ENCODE measurements at places on chromosomes 3 and 15.

GRCh38 chr15:30941520-30941919 is 37.8 kb downstream of the FAN1 start:
- DNase-seq: no peak

DNA sequence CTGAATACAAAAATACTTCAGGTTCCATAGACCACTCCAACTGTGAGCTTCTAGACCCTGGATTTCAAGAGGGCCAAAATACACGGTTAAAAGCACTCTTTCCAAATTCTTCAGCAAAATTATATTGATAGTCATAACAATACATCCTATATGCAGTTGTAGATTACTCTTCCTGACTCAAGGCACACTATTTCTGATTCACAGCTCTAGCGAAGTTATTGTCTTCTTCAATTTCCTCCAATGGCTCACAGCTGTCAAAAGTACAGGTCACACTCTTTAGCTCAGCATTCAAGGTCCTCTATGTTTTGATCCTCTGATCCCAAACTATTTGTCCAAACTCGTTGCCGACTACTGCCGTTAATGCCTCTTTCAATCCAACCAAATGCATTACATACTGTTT is 13.5 kb upstream of the CCDC80 start:
- no peak for DNase-seq

DNA sequence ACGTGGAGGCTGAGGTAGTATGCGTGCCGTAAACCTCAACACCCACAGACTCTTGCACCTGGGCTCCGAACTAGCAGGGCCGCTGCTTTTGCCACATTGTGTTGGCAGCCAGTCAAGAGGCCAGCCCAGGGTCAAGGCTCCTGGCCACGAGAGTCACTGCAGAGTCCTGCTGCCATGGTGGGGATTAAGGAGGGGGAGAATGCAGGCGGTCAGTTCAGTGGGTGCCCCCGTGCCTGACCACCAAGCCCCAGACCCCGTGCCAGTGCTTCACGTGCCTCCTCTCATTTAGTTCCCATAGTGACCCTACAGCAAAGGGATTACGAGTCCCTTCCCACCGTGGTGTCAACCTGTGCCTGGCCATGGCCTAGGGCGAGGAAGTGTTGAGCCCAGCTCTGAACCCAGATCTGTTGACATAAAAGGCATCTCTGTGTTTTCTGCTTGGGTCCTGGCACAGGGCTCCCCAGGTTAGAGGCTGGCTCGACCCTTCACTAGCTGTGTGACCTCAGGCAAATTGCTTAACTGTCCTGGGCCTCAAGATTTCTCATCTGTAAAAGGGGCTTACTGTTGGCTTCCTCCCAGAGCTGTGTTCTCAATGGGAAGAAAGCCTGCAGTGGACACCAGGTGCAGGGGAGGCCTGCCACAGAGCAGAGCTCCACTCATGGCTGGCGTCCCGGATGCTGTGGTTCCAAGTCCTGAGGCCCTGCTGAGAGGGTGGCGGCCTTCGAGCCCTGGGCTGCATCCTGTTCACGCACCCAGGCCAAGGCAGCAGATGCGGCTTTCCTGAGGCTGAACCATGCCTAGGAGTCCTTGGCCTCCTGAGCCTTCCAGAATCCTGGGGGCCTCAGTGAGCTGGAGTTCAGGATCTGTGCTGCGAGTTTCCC is 32.8 kb downstream of the FBLN2 start:
- DNase-seq: no peak

DNA sequence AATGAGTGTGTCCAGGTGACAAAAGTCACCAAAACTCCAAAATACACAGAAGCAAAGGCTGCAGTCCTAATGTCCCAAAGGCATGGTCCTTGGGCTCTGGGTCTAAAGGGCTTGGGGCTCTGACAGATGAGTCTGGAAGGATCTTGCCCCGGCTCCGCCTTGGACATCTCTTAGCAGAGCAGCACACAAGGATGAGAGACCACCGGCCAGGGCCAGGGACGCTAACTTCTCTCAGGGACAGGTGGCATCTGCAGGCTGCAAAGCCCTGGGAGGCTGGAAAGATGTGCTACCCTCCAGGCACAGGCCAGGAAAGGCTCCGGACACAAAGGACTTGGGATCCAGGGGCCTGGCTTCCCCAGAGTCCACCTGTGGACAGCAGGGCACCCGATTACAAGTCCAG is 14.1 kb upstream of the SHISA5 start:
- DNase-seq: no peak

GRCh38 chr3:8555113-8555661 is 53.6 kb downstream of the LMCD1 start:
- DNase-seq: no peak

- DNase-seq: no peak
These were observed 5.5 kb upstream of the GP5 start for GRCh38 chr3:194404365-194405140.

DNA sequence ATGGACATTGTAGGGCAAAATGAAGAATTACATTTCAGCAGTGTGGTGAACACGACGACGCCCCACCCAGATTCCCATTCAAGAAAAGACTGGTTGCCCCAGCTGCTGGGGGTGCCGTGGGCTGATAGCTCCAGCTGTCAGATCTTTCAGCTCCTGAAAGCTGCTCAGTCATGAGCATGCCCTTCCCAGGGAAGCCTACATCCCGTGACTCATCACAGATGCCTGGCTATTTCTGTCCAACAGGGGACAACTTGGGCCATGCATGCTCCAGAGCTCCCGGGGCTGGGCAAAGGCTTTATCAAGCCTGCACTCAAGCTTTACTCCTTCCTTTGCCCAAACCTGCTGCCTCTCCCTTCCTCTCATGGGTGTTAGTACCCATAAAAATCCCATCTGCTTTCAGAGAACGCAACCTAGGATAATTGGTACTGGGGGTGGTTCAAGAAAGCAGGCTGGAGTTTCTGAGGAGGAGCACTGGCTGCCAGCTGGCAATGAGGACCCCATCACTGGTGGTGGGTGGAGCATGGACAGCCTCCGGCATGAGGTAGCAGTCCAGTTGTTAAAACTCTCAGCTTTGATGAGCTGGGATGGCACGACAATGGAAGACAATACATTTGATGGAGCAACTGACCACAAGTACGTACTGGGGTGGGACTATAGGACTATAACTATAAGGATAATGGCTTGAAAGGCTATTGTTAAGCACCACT is 16.4 kb upstream of the ST8SIA2 start:
- no peak for DNase-seq

DNA sequence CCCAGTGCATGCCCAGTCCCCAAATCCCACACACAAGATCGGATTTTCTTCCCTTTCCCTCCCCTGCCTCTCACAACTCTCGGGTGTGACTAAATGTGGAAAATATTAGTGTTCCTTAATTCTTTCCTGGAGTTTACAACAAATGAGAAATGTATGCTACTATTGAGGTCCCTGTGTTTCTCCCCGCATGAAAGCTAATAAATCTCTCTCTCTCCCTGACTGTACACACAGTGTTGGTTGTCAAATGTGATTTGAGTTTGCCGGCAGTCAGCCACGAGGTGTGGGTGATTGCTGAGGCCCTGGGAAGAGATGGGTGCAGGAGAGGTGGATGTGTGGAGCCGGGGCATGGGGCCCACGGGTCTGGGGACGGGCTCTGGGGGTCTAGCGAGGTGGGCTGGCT is 161.4 kb upstream of the IQSEC1 start:
- DNase-seq: no peak

GRCh38 chr15:60326824-60327654 is 70.7 kb downstream of the ANXA2 start:
- DNase-seq: peak; percentile 4

DNA sequence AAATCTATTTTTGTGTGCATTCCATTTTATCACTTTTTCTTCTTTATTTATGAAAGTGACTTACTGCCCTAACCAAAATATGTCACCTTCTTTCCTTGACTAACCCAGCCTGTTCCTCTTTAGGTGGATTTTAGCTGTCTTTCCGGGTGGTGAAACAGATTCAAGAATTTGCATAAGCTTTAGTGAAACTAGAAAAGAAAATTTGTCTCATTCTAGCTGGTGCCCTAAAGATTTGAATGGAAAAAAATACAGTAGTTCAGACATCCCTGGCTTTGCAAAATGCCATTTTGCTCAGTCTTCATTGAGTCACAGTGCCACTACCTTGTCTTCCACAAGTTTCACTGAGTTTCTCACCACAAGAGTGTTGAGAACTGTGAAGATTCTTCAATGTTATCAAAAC is 28.2 kb upstream of the CCDC50 start:
- DNase-seq: no peak

GRCh38 chr15:36029606-36030210 is 483.7 kb upstream of the DPH6 start:
- DNase-seq: no peak

GRCh38 chr3:99708207-99708745 is 69.9 kb downstream of the COL8A1 start:
- no peak for DNase-seq

GRCh38 chr3:109336291-109336861 is 970 bp downstream of the DPPA4 start:
- DNase-seq: no peak

DNA sequence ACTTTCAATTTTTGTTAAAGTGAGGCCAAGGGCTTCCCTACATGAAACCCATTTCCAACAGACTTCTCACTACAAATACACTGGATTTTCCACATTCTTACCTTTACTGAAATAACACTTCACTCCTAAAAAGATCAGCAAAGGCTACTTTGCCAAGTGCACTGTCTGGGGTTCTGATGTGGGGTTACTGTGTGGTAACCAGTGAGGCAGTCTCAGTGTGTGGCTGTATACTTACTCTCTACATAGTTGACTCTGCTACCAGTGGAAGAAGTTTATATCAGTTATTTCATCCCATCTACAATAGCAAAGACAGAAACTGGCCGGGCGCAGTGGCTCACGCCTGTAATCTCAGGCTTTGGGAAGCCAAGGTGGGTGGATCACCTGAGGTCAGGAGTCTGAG is 5.6 kb downstream of the WDR82 start:
- DNase-seq: no peak

DNA sequence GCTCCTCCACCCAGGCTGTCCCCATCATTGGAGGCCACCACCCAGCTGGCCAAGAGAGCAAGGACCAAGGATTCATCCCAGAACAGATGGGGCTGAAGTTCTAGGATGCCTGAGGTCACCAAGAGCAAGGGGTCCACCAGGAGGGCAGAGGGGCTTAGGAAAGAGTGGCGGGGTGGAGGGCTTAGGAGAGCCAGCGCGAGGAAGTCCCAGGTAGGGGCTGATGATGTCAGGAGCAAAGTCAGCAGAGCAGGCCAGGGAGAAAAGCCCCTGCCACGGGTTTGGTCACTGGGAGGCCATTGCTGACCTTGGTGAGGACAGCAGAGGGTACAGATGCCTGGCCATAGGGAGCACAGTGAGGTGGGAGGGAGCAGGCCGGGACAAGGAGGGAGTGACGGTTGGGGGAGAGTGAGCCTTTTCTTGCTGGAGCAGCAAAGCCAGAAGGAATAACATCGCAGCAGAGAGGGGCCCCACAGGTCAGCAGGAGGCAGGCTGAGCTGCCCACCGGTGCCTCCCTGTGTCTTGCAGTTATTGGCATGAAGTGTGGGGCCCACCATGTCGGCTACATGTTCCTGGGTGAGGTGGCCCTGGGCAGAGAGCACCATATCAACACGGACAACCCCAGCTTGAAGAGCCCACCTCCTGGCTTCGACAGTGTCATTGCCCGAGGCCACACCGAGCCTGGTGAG is 5.2 kb downstream of the PARP3 start:
- DNase-seq: no peak

- DNase-seq: no peak
These were observed 60.0 kb upstream of the GADL1 start for GRCh38 chr3:30954426-30954825.

- no peak for DNase-seq
These were observed 84.1 kb downstream of the ST6GAL1 start for GRCh38 chr3:187014417-187014864.

- no peak for DNase-seq
These were observed 14.4 kb upstream of the HTR3E start for GRCh38 chr3:184082465-184082864.

- no peak for DNase-seq
These were observed 2.2 kb downstream of the FOXB1 start for GRCh38 chr15:60006203-60006862.

- no peak for DNase-seq
These were observed 61.8 kb downstream of the ATP8B4 start for GRCh38 chr15:50057196-50057595.

- DNase-seq: no peak
These were observed 30.3 kb upstream of the ZBTB38 start for GRCh38 chr3:141337991-141338390.

- no peak for DNase-seq
These were observed 137.9 kb upstream of the PRR20G start for GRCh38 chr3:127425505-127426443.
